Keratinocyte (primary cell): ENCODE measurements at places on chromosomes 3 and 15. TPM values are rescaled to one million over a fixed set of nuclear protein-coding genes. Genes with fewer than 3 reads are reported as not detected.

Gene MRPS11
- polyA plus RNA-seq = 60.9 to 74.2 TPM (median 64.3 TPM) in 3 replicates

DNA sequence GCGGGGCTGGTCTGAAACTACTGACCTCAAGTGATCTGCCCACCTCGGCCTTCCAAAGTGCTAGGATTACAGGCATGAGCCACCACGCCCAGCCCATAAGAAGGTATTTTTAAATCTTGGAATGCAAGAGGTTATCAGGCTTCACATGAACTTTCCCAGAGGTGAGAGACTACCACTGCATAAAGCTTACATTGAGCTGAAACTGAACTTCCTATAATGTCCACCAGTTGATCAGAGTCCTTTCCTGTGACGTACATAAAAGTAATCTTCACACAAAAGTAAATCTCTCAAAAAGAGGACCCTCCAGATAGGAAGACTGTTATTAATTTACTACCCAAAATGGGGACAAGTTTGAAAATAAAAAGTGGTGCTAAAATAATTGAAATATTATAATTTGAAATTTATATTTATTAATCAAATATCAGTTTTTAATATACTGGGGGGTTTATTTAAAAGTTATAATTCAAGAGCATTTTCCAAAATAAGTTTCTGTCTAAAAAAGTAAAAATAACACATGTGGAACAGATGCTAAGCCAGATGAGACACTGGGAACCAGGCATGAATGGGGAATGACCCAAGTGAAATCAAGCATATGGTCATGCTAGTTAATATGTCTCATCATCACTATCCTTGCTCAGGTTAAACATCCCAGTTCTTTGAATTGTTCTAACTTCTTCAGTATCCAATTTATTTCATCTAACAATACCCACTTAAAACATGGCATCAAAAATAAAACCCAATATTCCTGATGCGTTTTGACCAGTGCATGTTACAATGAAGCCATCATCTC is 269.9 kb upstream of the UBE2E2 start:
- no peak for DNase-seq

- no peak for DNase-seq
Measured at GRCh38 chr3:29144807-29145206, 136.1 kb upstream of the RBMS3 start.

- DNase-seq = no peak
Measured at GRCh38 chr3:183560607-183561006, 5.1 kb upstream of the KLHL6 start.

DNA sequence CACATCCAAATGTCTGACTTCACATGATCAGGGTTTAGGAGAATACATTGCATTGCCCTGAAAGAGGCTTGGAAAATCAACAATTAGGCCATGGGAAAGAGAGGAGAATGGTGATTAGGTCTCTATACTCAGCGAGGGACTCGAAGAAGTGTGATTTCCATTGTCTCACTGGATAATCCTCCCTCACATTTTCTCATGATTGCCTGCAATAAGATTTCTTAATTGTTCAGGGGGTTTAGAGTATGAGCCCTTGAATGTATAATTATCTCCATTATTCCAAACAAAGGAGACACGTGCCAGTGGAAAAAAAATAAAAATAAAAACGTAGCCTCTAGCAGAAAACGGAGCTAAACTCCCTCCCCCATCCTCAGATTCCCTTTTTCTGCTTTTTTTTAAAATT is 173.2 kb downstream of the TPRG1 start:
- DNase-seq = no peak

Gene TAGLN3
- 6.4 to 8.9 TPM (median 8.5 TPM) in 3 replicates for polyA plus RNA-seq

Gene USP4
- 39.5 to 47.8 TPM (median 45.6 TPM) in 3 replicates for polyA plus RNA-seq

DNA sequence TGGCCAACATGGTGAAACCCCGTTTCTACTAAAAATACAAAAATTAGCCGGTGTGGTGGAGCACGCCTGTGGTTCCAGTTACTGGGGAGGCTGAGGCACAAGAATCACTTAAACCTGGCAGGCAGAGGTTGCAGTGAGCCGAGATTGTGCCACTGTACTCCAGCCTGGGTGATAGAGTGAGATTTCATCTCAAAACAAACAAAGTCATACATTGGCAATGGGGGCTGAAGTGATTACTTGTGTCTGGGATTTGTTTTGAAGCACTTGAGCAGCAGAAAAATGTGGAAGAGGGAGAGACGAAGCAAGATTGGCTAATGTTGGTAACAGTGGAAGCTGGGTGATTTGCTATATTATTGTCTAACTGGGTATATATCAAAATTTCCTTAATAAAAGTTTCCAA is 13.4 kb upstream of the TMEM40 start:
- DNase-seq = no peak

- no peak for DNase-seq
Measured at GRCh38 chr3:109316162-109316730, at the start of gene DPPA2. Gene DPPA2 (minus strand): TSS chr3:109316517. CDS start chr3:109314542, 1,975 bp downstream.

- no peak for DNase-seq
Measured at GRCh38 chr15:72680931-72681330, 5.1 kb downstream of the HIGD2B start.

DNA sequence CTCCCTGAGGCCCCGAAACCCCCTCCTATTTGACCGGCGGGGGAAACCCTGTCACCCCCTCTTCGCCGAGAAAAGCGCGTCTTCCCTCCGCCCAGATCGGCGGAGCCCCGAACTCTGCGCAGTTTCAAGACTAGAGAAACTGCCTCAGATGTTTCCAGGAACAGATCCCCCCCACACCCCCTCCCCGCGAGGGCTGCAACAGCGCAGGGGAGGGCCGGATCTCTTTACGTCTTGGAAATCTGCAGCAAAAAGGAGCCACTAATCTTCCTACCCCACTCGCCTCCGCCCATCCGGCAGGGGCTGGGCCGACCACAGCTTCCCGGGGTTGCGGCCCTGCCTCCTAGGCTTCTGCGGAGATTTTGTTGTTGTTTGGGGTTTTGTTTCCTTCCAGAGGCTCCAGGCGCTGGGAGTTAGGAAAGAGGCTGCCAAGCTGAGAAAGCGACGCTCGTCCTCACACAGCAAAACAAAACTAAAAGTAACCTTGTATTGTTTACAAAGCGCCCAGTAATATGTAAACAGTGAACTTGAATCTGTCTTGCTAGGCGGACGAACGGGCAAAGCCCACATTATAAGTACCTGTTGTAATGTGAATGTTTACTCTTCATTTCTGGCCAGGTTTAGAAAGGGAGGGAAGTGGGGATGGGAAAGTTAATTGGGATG is 2.2 kb downstream of the FOXB1 start:
- DNase-seq = no peak

DNA sequence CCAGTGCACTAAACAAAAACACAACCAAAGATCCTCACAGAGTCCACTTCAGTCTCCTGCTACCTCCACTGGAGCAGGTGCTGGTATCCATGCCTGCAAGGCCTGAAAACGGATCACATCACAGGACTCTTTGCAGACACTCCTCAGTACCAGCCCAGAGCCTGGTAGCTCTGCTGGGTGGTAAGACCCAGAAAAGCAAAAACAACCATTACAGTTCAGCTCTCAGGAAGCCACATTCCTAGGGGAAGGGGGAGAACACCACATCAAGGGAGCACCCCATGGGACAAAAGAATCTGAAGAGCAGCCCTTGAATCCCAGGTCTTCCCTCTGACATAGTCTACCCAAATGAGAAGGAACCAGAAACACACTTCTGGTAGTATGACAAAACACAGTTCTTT is 52.5 kb upstream of the PFN2 start:
- no peak for DNase-seq

GRCh38 chr3:9316881-9317361 is 45.9 kb upstream of the THUMPD3 start:
- DNase-seq = no peak

GRCh38 chr15:31447931-31448634 is 121.4 kb downstream of the KLF13 start:
- DNase-seq = no peak

DNA sequence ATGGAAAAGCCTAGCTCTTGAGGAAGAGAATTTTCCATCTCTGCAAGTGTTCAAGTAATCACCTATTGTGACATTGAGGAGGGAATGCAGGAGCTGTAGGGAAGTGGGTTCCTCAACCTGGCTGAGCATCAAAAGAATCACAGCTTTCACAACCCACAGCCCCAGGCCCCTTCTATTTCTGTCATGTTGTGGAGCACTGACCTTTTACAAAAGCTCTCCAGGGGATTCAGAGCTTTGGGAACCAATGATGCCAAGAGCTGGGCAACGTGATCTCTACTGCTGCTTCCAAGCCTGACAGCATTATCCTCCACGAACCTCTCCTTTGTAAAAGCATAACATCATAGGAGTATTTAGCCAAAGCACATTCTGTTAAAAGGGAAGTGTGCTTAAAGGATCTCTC is 231.1 kb downstream of the ADAMTS9 start:
- DNase-seq = no peak

DNA sequence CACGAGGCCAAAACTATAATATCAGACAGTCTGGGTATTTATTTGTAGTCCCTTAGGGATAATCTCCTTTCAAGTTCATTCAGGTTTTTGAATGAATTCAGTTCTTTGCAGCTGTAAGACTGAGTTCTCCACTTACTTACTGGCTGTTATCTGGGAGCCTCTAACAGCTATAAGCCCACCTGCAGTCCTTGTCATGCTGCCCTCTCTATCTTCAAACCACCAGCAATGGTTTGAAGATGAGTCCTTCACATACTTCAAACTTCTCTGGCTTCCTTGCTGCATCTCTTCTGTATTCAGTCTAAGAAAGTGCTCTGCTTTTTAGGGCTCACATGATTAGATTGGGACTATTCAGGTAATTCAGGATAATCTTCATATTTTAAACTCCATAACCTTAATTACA is 154.5 kb upstream of the STT3B start:
- no peak for DNase-seq

- DNase-seq = no peak
Measured at GRCh38 chr3:132253262-132253878, 63.8 kb upstream of the ACP3 start.

Gene SLC12A8
- polyA plus RNA-seq = 6.9 to 10.1 TPM (median 9.2 TPM) in 3 replicates

Gene SPTBN5
- polyA plus RNA-seq = 0.61 to 1.1 TPM (median 0.66 TPM) in 3 replicates

Gene HYAL1
- 13.9 to 24.5 TPM (median 15.3 TPM) in 3 replicates for polyA plus RNA-seq
